ENCODE measurements at places on chromosomes 3 and 15.

DNA sequence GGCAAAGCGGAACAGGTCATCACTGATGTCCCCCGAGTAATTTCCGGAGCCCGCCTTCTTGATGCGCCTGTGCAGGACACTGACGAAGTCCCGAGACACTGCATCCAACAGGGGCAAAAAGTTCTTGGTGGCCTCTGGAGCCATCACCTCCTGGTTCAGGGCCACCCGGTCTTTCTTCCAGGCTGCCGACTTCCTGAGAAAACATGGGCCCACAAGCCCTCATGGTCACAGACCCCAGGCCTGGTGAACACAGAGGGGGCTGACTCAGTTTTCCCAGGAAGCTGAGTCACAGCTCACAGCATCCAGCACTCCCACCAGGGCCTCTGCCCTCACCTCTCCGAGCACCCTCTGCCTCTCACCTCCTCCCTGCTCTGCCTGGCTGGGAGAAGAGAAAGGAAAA is 22.4 kb downstream of the CYP11A1 start:
- no peak for DNase-seq

GRCh38 chr3:134918441-134918840 is 123.4 kb downstream of the EPHB1 start:
- DNase-seq, result no peak

- no peak for DNase-seq
Measured at GRCh38 chr3:167773584-167773983, 38.1 kb downstream of the SERPINI1 start.

GRCh38 chr15:38868326-38869114 is 303.9 kb upstream of the RASGRP1 start:
- no peak for DNase-seq

- DNase-seq, result peak; percentile 2
Measured at GRCh38 chr3:186361762-186362536, at the start of gene DGKG. TSS of gene DGKG (minus strand) at chr3:186362234. CDS start at chr3:186320459, 41,775 bp downstream.

DNA sequence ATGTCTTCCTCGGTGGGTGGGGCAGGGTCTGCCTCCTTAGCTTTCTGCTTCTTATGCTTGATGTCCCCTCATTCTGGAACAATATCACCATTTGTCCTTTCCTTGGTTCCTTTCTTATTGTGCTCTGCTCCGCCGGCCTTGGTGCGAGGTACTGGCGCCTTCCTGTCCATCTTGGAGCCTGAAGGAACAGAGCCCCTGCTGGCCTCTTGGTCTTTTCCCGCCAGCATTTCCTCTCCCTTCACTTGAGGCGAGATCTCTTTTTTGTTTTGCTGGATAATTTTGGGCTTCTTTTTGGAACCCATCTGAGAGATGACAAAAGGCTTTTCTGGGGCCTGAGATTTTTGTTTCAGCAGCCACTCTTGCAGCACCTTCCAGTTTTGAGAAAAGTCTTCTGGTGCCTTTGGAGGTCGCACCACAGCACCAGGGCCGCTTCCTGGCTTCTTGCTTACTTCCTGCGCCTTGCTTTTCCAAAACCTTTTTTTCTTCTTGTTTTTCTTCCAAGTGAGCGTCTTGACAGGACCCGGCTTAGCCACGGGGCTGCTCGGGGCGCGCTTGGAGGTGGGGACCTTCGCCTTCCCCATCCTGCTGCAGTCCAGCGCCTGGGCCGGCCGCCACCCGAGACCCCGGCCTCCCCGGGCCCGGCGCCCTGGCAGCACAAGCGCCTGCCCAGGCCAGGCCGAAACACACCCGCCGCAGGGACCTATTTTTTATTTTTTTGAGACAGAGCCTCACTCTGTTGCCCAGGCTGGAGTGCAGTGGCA is 127.1 kb downstream of the KLF13 start:
- no peak for DNase-seq

GRCh38 chr3:152350139-152350538 is 81.4 kb downstream of the MBNL1 start:
- no peak for DNase-seq

DNA sequence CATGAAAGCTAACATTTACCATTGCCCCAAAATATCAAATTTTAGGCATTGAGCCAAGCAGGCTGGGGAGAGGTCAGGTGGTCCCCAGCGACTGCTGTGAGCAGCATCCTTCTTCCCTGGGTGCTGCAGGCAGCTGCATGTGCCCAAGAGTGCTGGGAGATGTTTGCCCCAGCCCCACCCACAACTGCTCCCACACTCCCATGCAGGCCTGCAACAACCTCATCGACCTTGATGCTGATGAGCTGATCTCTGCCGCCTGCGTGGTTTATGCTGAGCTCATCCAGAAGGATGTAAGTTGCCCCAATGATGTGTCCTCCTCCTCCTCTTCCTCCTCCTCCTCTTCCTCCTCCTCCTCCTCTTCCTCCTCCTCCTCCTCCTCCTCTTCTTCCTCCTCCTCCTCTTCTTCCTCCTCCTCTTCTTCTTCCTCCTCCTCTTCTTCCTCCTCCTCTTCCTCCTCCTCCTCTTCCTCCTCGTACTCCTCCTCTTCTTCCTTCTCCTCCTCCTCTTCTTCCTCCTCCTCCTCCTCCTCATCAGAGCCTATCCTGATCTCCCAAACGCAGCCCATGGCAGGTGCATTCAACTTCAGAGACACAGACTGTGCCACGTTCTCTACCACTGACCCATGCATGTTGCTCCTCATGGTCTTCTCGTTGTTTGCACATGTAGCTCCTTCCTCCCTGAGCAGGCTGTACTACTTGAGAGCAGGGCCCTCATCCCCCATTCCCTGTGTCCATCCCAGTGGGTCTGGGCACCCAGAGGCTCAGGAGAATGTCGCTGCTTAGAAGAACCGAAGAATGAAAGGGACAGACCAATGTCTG is 15.1 kb downstream of the TBC1D21 start:
- DNase-seq, result no peak

DNA sequence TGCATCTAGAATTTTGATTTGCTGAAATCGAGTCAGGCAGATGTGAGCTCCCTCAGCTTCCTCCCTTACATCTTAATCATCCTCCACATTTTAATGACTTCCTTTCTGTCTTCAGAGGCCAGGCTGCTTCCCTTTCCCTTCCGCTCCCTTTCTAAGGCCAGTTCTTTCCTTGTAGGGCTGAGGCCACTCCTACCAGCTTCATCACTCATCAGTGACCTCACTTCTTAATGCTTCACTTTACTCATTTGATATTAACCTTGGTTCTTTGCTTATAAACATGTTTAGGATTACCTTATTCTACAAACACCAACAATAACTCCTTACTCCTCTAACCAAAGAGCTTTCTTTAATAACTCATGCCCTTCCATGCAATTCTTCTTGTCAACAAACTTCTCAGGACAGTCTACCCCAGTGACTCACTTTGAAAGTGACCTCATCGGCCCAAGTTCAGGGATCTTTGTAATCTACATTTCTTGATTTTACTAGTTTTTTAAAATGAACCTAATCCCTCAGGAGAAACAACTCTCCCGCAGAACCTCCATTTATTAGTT is 23.9 kb downstream of the ILDR1 start:
- no peak for DNase-seq

DNA sequence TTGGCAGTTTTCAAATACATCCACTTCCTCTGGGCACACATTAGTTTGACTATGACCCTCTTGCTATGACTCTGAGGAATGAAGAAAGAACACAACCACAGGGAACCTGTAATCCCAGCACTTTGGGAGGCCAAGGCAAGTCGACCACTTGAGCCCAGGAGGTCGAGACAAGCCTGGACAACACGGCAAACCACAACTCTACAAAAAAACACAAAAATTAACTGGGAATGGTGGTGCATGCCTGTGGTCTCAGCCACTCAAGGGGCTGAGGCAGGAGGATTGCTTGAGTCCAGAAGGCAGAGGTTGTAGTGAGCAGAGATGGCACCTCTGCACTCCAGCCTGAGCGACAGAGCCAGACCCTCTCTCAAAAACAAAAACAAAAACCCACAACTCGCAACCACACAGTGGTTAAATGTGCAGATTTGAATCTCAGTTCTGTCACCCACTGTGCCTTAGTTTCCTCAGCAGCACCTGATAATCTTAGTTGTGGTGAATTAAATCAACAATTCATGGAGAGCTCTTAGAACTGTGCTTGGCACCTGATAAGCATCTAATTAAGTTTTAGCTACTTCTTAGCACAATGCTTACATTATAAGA is 65.7 kb downstream of the MYLK start:
- no peak for DNase-seq

- no peak for DNase-seq
Measured at GRCh38 chr3:187281191-187281714, 10.3 kb downstream of the MASP1 start.

DNA sequence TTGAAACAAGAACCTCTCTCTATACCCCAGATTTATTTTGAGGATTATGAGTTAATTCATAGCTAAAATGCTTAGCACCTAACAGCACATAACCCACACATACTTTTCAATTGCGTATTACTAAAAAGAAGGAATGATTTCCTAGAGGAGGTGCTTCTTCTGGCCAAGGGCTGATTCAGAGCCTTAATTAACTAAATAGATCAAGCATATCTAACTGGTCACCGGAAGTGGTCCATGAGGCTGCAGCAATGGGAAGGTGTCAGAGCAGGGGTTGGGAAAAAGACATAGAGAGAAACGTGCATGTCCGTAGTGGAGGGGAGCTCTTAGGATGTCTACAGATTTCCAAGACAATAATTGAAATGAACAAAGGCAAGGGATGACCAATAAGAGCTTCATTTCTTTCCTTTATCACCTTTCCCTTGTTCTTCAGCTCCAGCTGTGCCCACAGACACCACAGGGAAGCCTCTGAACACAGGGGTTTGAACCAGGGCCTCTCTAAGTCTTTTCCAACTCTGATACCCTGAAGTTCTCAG is 467 bp downstream of the HGD start:
- DNase-seq, result no peak

DNA sequence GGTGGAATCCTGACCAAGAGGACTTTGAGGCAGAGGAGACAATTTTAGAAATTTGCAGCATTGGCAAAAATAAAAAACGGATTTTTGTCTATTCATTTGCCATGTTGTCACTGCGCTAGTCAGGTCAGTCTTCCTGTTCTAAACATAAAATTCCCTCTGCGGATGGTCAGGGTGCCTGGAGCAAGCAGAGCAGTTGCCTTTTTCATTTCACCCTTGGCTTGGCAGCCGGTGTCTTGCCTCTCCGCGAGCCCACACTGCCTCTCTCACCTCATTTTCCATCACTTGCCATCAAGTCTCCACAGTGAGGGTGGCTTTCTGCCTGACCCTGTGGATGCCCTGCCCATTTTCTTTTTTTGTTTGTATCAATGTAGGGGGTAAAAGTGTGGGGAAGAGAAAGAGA is 396.1 kb downstream of the LRTM1 start:
- no peak for DNase-seq

GRCh38 chr15:39819533-39819932 is 36.9 kb upstream of the FSIP1 start:
- no peak for DNase-seq

DNA sequence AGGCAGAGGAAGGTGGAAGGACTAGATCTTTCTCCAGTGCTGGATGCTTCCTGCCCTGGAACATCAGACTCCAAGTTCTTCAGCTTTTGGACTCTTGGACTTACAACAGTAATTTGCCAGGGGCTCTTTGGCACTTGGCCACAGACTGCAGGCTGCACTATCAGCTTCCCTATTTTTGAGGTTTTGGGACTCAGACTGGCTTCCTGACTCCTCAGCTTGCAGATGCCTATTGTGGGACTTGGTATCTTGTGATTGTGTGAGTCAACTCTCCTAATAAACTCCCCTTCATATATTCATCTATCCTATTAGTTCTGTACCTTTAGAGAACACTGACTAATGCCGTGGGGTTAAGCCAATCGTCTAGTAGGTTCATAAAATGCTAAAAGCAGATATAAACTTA is 8.8 kb upstream of the B3GNT5 start:
- no peak for DNase-seq

- no peak for DNase-seq
Measured at GRCh38 chr15:75646944-75647364, 758 bp upstream of the SNX33 start.

DNA sequence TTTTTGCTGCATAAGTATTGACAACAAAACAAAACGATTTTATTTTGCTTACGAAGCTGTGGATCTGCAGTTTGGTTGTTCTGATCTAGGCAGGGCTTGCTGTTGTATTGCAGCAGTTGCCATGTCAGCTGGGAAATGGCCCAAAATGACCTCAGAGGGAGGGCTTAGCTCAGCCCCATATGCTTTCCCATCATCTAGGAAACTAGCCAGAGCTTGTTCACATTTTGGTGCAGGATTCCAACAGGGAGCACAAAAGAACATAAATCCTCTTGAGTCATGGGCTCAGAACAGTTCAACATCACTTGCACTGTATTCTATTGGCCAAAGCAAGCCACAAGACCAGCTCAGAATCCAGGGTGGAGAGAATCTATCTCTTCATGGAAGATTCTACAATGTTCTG is 42.2 kb upstream of the ROBO2 start:
- DNase-seq, result no peak

DNA sequence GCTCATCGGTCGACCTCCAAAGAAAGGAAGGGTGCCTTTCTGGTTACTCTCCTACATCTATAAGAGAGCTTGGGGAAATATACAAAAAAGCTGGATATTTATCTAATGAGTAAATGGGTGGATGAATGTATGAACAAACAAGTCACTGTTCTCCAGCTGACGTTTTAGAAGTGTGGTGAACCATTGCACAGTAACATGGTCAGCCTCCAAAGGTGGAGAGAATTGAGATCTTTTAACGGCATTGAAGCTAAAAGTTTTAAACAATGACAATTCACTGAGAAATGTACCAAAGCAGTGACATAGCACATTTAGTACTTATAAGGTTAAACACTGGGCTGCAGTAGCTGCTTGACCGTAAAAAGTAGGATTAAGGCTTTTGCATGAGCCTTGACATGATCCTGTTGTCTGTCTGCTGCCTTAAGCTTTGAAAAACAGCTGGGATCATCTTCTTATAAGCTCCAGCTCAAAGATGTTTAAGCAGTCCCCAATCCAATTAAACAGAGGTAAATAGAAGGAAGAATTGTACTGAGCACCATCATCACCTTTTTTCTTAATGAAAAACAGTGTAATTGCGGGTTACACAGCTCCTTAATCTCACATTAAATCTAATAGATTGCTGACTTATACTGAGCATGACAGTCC is 222.9 kb downstream of the WDR72 start:
- no peak for DNase-seq

GRCh38 chr3:139020036-139020867 is 474 bp downstream of the PRR23B start:
- no peak for DNase-seq

DNA sequence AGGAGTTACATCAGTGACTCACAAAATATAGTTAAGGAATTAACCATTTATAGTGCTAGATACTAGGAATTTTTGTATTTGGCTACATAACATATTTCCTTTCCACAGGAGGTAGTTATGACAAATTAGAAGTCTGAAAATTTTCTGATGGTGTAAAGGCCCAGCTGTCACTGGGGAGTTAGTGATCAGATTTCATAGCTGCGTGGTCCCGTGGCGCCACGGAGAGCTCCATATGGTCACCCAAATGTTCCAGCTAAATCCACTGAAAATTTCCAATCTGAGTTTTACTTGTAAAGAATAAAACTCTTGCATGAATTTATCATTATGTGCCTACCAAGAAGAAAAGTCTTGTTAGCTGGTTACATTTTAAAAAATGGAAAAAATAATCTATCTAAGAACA is 368.9 kb upstream of the PLSCR5 start:
- no peak for DNase-seq

DNA sequence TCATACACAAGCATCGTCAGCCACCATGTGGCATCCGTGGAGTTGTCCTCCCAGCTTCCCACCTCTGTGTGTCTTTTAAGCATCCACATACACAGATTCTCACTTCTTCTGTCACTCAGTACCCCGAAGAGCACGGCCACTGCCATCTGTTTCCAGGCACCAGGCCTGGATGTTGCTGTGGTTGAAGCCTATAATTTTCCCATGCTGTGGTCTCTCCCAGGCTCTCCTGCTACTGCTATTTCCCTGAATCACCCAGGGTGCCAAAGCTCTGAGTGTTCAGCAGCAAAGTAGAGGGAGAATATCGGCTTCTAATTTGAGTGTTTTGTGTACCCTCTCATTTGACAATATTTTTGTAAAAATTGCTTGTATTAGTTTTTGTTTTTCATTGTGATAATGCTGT is 265.7 kb downstream of the DIPK2A start:
- DNase-seq, result no peak

All from NCI-H1930 (cell line).